ENCODE measurements at places on chromosomes 7 and 10. TPM values are rescaled to one million over a fixed set of nuclear protein-coding genes. Genes with fewer than 3 reads are reported as not detected.

Gene ARMC3
- total RNA-seq: not detected

Gene SORCS1
- total RNA-seq: under 0.01 TPM

Gene RELN
- total RNA-seq: 0.33 TPM

Gene RSPH10B2
- total RNA-seq: 0.51 TPM

Gene TNS3
- 52.6 TPM for total RNA-seq

Gene SVIL
- total RNA-seq: 60.9 TPM

Gene THSD7A
- 0.83 TPM for total RNA-seq

Gene LDB1
- total RNA-seq: 39.5 TPM

Gene PNLIPRP1
- total RNA-seq: not detected

Gene SPDYE5
- not detected for total RNA-seq

Gene AKR1E2
- 11.7 TPM for total RNA-seq

All from fibroblast of lung (primary cell).